ENCODE measurements at places on chromosomes 6 and 20. TPM values are rescaled to one million over a fixed set of nuclear protein-coding genes. Genes with fewer than 3 reads are reported as not detected.
A peak's percentile ranks its signal among the peaks of the same experiment; 100 is the strongest.

Gene FNDC11
- polyA plus RNA-seq: 1.0 TPM

Gene ATP6V1G2
- polyA plus RNA-seq: 0.56 TPM

Gene EMILIN3
- polyA plus RNA-seq: 0.46 TPM

Gene CFAP61
- 2.0 TPM for polyA plus RNA-seq

Gene LCA5
- polyA plus RNA-seq: 2.4 TPM

Gene NKAIN2
- polyA plus RNA-seq: not detected

DNA sequence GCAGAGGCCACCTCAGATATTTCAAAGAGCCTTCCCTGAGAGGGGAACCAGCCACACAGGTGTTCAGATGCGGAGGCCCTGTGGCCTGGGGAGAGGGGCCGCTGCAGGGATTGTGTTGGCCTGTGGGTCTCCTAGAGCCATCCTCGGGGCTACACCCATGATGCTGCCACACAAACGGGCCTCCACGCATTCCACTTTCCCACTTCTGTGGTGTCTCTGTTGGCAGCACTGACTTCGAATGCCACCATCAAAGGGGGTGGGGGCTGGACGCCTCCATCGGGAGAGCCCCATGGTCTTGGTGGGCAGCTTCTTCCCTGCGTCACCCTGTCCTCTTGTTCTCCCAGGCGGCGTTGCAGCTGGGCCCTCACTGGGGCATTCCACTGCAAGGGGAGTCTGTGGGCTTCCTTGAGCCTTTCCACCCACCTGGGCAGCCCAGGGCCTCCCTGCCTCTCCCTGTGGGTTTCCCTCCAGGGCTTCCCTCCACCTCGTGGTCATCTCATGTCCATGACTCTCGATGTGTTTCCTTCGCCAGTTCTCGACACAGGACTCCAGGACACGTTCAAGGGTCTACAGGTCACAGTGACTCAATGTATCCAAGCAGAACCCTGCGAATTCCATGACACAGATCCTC lies 145.5 kb downstream of the ERMARD start:
- no peak overlapping the region for H3K4me3 ChIP-seq
- DNase-seq: no peak
- no peaks in the 10 kb centered on the region for H3K27me3 ChIP-seq
- no peak overlapping the region for H3K27ac ChIP-seq
- no peaks in the 10 kb centered on the region for H3K36me3 ChIP-seq

DNA sequence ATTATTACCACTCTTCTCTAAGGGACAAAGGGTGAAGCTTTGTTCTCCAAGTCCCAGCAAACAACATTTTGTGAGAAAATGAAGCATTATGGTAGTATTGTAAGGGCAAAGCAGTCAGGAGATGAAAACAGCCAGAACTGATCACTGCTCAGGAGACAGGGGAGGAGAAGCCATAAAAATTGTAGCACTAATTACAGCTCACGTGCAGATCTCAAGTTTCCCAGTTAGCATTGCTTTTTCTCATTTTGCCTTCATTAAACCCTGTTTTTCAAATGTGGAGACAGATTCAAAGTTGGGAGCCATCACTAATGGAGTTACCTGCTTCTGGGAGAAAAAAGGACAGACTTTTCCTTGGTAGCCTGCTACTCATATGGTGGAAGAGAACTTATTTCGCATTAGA lies 210.9 kb upstream of the PDE10A start:
- no peaks in the 10 kb centered on the region for H3K4me1 ChIP-seq
- DNase-seq: no peak
- H3K36me3 ChIP-seq: no peaks in the 10 kb centered on the region
- no peak overlapping the region for H3K4me3 ChIP-seq
- no peak overlapping the region for H3K27ac ChIP-seq
- H3K27me3 ChIP-seq: no peaks in the 10 kb centered on the region

DNA sequence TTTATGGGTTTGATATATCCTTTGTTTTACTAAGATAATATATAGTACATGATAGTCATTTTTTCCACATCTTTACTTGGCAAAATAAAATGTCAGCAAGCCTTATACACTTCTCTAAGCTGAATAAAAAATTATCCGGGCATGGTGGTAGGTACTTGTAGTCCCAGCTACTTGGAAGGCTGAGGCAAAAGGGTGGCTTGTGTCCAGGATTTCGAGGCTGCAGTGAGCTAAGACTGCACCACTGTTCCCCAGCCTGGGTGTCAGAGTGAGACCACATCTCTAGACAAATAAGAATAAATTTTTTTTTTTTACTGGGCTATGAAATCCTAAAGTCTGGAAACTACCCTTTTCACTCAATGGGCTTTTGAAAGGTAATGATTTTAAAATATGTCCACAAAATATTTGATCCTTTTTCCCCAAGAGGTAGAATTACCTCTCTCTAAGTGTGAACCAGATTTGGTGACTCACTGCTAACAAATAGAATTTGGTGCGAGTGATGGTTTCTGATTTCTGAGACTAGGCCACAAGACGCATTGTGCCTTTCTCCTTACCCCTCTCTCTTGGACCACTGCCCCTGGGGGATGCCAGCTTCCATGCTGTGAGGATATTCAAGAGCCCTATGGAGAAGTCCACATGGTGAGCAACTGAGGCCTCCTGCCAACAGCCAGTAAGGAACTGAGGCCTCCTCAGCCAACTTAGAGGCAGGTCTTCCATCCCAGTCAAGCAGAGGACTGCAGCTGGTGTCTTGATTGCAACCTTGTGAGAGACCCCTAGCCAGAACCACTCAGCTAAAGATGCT lies 84.2 kb upstream of the ZNFX1 start:
- H3K36me3 ChIP-seq: no peaks in the 10 kb centered on the region
- no peak overlapping the region for H3K4me3 ChIP-seq
- DNase-seq: no peak
- no peaks in the 10 kb centered on the region for H3K4me1 ChIP-seq
- H3K27me3 ChIP-seq: no peaks in the 10 kb centered on the region
- H3K27ac ChIP-seq: no peak overlapping the region

DNA sequence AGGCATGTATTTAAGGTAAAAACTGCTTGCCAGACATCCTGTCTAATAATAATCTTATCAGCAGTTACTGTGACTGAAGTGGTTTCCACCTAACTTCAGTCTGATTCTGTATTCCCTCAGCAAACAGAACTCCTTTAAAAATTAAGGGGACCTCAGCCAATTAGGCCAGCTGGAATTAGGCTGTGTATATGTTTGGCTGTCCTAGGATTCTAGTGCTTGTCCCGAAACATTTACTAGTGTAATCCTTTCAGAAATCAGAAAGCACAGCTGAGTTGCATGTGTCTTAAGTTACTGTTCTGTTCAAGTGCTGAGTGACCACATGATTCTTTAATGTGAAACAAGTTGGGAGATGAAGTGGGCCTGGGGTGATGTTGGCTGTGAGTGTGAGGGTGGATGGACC lies 120.9 kb upstream of the SUPT3H start:
- H3K36me3 ChIP-seq: no peaks in the 10 kb centered on the region
- peaks cover 1% of the 10 kb centered on the region for H3K4me1 ChIP-seq
- DNase-seq: peak; percentile 42
- no peaks in the 10 kb centered on the region for H3K27me3 ChIP-seq
- no peak overlapping the region for H3K4me3 ChIP-seq
- H3K27ac ChIP-seq: no peak overlapping the region

- no peak overlapping the region for H3K4me3 ChIP-seq
- H3K27ac ChIP-seq: no peak overlapping the region
- DNase-seq: no peak
- H3K4me1 ChIP-seq: no peaks in the 10 kb centered on the region
- no peaks in the 10 kb centered on the region for H3K27me3 ChIP-seq
Measured at GRCh38 chr20:49293122-49293521, 15.3 kb upstream of the ZNFX1 start.

- H3K4me3 ChIP-seq: no peak overlapping the region
- peaks cover 16% of the 10 kb centered on the region for H3K36me3 ChIP-seq
- DNase-seq: no peak
- H3K27ac ChIP-seq: no peak overlapping the region
- H3K4me1 ChIP-seq: peaks cover 5% of the 10 kb centered on the region
Measured at GRCh38 chr6:34295721-34296120, 46.9 kb upstream of the SMIM29 start.

DNA sequence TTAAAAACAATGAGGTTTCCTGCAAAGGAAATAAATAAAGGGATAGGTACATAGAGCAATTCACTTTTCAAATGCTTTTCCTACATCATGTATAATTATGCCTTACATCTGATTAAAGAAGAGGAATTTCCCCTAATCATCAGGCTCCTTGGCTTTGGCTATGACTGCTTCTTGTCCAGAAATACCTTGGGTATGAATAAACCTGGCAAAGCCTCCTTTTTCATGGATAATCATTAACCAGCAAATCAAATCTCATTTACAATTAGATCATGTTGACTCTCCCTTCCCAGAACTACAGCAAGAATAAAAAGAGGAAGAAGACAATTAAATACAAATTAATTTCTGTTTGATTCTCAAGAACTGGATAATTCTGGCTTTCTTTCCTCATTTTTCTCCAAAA lies 58.0 kb upstream of the CD2AP start:
- H3K36me3 ChIP-seq: no peaks in the 10 kb centered on the region
- no peak for DNase-seq
- no peak overlapping the region for H3K27ac ChIP-seq
- H3K4me3 ChIP-seq: no peak overlapping the region

- no peaks in the 10 kb centered on the region for H3K27me3 ChIP-seq
- no peak overlapping the region for H3K27ac ChIP-seq
- no peaks in the 10 kb centered on the region for H3K36me3 ChIP-seq
- DNase-seq: no peak
- no peak overlapping the region for H3K4me3 ChIP-seq
Measured at GRCh38 chr6:14088600-14089192, 28.9 kb upstream of the CD83 start.

Data from lung (tissue), 17 donors.